ENCODE measurements at places on chromosomes 6 and 20.

DNA sequence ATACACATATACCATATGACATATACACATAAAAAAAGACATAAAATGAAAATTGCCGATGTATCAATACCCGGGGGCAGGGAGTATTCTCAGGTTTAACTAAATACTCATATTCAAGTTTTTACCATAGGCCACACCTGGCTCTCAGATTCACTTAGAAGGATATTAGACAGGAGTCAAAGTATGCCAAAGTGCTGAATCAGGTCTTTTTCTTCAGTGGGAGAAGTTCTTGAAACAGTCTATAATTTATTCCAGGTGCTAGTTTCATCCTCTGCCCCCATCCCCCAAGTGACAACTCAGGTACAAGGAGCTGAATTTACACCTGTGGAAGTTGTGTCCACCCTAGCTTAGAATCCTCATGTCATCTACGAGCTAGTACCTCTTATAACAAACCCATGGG lies 8.5 kb upstream of the HLA-DRA start:
- no peak for DNase-seq

GRCh38 chr6:145690969-145691368 lies 44.4 kb downstream of the EPM2A start:
- DNase-seq, result no peak

GRCh38 chr20:6632187-6632586 lies 135.3 kb upstream of the BMP2 start:
- no peak for DNase-seq

- DNase-seq, result no peak
Measured at GRCh38 chr6:163579880-163580295, 165.4 kb downstream of the QKI start.

DNA sequence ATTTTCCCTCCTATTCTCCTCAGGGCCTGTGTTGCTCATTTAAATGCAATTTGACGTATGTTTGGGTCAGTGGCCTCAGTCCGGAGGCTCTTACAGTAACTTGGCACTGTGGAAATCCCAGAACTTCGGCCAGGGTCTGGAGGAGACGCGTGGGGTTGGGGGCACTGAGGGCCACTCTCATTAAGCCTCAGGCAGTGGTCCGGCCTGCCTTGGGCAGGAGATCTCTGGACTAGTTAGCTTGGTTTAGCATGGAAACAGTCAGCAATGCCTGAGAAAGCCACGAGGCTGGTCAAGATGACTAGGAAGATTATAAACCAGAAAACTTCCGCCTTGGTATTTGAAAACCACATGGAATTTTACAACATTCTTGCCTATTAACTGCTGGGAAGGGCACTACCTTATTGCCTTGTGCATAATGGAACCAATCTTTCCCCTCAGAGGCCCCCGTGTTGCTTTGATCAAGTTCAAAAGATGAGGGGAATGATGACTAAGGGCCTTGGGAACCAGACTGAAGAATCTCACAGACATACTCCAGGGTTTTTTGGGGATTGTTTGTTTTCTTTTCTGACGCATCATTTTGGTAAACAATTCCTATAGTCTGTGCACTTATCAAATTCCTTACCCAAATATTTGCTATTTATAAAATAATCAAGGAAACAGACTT lies 206.0 kb upstream of the PREP start:
- no peak for DNase-seq

- DNase-seq, result no peak
Measured at GRCh38 chr6:15087186-15087589, 158.7 kb upstream of the JARID2 start.

DNA sequence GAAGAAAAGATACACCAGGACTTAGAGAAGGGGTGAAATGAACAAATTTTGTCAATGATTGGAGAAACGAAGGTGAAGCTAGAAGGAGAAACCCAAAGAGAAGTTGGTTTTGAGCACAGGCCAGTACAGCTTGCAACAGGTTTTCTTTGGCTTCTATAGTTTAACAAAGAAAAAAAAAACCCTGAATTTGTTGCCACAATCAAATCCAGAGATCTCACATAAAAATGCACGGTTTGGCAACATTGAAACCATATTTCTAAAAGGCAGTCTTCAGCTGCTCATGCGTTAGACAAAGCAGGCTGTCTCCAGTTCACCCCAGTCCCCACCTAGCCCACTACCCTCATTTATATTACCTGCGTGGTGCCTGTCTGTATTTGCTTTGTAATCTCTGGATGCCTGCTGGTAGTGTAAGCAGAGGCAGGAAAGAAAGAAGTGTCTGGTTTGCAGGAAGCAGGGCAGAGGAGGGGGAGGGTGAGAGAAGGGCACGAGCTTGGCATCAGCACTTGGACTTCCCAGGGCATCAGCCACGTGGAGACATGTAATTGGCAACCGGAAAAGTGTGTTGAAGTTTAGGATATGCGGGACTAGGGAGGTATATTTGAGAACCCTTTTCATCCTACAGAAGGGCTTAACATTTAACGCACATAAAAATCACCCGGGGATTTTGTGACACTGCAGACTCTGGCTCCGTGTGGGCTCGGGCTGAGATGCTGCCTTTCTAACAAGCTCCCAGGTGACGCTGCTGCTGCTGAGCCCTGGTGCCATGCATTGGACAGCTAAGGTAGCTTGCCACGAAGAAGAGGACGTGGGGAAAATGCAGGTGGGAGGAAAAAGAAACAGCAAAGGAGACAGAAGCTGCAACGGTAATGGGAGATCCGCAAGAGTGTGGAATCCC lies 14.4 kb downstream of the PFDN4 start:
- no peak for DNase-seq

DNA sequence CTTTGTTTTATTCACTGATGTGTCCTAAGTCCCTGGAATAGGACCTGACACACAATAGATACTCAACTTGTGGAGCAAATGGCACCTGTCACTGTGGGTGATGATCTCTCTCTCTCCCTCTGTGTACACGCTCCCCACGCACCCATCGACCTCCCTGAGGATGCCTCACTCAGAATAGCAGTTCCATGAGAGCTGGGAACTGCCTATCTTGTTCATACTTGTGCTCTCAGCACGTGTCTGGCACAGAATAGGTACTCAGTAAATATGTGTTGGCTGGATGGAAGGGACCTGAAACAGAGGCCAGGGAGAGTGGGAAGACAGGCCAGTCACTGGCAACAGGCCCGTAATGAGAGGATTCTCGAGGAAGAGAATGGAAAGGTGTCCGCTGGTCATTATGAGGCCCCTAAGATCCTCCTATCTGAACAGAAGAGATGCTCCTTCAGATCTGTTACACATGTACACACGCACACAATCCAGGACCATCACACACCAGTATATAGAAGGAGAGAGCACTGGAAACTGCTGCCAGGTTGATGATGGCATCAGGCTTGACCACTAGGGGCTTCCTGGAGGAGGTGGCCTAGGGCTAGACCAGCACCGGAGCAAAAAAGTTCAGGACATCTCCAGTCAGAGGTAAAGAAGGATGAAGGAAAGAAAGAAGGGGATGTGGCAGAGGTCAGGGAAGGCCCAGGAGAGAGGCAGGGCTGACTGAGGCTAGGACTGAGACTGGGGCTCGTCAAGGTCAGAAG lies 30.9 kb downstream of the VEGFA start:
- no peak for DNase-seq

DNA sequence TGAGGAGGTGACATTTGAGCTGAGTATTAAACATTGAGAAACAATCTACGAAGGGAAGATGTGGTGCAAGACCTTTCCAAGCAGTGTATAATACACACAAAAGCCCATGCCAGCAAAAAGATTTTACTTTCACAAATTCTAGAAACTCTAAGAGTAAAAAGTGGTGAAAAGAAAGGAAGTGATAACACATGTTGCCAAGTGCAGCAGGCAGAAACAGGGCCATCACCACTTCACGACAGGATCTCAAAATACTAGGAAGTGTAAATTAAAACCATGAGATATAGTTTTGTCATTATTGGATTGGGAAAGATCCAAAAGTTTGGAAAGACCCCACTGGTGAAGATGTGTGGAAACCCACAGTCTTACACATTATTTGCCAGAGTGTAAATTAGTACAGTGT lies 1.7 kb upstream of the ENTPD6 start:
- DNase-seq, result no peak

DNA sequence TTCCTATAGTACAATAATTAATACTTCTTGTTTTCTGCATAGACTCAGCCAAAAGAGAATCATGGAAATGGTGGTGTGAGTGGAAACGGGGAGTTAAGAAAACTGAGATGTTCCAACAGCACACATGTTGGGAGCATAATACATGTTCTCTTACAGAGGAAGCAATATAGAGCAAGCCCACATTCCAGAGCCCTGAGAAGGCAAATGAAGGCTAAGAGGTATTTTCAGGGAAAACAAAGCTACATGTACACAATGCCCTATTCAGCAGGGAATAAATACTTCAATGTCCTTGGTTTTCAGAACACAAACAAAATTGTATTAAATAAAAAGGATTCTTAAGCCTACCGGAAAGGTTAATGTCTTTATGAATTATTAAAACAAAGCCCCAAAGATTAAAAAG lies 35.1 kb upstream of the SMIM8 start:
- no peak for DNase-seq

- no peak for DNase-seq
Measured at GRCh38 chr6:16184551-16184950, 53.8 kb upstream of the GMPR start.

DNA sequence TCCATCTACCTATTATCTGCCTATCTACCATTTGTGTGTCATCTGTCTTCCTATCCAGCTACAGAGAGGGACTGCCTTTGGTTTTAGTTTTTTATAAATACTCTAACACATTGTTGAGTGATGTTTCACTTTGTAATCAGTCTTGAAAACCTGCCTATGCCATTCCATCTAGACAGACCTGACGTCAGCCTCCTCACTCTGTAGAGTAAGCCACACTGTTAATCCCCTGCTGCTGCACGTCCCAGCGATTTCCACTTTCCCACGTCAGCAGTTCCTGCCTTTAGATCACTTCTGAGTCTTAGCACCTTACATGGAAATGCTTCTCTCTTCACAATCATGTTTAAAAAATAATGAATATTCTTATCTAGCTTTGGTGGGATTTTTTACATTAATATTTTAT lies 54.8 kb downstream of the PLG start:
- DNase-seq, result no peak

DNA sequence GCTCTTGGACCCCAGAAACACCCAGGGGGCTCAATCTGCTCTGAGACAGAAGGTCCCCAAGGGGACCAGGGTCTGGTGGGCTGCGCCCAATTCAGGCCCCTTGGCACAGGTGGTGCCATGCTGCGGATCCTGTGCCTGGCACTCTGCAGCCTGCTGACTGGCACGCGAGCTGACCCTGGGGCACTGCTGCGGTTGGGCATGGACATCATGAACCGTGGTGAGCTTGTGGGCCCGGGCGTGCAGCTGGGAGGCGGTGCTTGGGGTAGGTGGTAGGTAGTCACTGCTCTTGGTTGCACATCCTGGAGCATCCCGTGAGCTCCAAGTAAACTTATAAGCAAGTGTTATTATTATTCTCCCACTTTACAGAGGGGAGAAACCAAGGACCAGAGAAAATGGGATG lies at the start of gene BPIFB6:
BPIFB6 (plus strand) TSS at position 118 of the 400 bp plus-strand sequence; CDS start at position 118, 0 bp downstream.
- DNase-seq, result no peak

DNA sequence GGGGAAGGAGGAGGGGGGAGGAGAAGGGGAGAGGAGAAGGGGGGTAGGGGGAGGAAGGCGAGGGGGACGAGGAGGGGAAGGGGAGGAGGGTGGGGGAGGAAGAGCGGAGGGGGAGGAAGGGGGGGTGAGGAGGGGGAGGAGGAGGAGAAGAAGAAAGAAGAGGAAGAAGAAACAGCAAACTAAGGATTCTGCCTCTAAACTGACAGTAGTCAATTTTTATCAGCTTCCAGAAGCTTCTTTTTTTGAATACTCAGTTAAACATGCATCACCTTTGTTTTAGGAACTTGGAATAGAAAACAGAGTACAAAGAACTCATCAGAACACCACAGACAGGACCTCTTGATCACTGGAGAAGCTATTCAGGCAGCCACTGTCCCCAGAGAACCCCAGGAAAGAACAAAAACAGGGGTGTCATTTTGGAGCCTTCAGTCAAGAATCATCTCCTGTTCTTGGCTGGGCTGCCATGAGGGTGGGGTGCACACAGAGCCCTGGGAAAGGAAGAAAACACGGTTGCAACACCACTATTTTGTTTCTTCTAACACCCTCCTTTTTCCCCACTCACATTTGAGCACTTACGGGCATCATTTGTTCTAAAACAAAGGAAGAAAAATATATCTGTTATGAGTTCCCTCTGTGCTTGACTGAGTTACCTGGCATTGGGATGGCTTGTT lies 67.4 kb downstream of the TMEM170B start:
- no peak for DNase-seq

DNA sequence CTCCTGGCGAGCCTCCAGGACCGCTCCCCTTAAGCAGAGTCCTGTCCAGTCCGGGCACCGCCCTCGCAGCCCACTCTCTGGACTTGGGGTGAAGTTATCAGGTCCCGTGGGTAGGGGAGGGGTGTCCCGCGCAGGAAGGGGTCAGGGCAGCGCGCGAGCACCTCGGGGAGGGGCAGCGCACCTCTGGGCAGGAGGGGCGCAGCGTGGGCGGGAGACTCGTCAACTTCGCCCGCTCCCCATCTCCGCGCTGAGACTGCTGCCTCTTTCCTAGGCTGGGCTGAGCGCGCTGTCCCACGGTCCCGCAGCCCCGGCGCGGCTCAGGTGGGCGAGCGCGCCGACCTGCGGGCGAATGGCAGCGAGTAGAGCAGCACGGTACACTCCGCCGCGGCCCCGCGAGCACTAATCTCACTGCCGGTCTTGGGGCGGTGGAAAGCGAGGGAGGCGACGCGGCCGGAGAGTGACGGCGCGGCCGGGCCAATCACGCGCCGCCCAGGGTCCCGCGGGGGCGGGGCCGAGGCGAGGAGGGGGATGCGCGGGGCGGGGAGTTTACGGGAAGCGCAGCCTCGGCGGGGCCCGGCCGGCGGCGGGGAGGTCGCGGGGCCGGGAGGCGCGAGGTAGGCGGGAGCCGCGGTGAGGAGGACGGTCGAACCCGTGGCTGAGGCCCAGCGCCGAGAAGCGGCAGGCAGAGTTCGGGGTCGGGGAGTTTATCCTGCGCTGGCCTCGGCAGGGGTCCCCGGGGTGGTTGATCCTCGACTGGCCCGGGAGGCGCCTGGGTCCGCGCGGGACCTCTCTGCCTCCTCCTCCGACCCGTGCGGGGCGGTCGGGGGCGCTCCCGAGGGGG lies at the start of gene MAN1A1:
MAN1A1 (minus strand) TSS at position 401 of the 841 bp plus-strand sequence. CDS start 696 bp downstream, outside the sequence.
- DNase-seq, result peak; percentile 93

GRCh38 chr6:75808507-75808906 lies 59.5 kb downstream of the MYO6 start:
- DNase-seq, result no peak

DNA sequence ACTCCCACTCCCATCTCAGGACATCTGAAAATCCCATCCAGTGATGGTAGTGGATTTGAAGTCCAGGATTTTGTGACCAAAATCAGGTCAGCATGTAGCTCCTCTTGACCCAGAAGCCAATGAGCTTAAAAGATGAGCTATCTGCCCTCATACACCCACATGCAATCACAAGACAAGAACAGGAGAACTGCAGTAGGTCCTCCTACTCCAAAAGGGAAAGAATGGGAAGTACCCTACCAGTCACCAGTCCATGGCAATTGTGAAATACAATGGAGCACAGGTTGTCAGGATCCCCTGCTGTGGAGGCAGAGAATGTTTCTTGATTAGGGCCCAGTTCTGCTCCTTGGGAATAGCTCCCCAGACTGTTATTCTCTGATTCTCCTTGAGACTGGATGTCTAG lies 347.3 kb upstream of the CNR1 start:
- no peak for DNase-seq

- DNase-seq, result no peak
Measured at GRCh38 chr20:56860413-56860812, 231.3 kb downstream of the TFAP2C start.

Data from activated CD4-positive, alpha-beta T cell treated with anti-CD3 and anti-CD28 coated beads, Interleukin-2, Interleukin-6, amounts not matched to agents 100 ng/mL and 50 ng/mL, durations not matched to agents 16 hours and 8 hours (primary cell).